ELR (cell line): ENCODE measurements at places on chromosomes 4 and X.
A peak's percentile ranks its signal among the peaks of the same experiment; 100 is the strongest.

GRCh38 chrX:153922932-153923857 lies 2.9 kb downstream of the ARHGAP4 start:
- DNase-seq, result peak; percentile 63

DNA sequence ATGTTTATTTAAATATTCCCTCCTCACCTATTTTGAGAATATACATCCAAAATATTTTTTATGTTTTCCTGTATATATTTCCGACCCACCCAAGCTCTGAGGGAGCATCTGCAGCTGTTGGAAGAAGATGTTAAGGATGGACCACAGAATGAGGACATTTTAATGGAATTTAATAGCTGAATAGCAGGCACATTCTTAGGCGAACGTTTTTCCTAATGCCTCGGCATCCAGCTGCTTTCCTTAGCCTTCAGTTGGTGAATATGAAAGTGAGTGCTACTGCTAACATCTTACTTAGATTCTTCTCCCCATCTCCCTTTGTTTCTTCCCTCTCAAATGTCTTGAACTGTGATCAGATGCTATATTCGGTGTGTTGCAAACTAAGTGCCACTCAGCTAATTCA lies 158.0 kb upstream of the CTSO start:
- no peak for DNase-seq

GRCh38 chr4:158962393-158962792 lies 140.5 kb upstream of the RAPGEF2 start:
- no peak for DNase-seq

DNA sequence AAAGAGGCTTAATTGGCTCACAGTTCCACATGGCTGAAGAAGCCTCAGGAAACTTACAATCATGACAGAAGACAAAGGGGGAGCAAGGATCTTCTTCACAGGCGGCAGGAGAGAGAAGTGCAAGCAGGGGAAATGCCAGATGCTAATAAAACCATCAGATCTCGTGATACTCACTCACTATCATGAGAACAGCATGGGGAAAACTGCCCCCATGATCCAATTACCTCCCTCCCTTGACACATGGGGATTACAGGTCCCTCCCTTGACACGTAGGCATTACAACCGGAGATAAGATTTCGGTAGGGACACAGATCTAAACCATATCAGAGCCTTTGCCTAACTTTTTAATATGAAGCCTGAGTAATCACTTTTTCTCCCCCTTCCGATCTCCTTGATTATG lies 43.7 kb upstream of the MAPK10 start:
- DNase-seq, result no peak

GRCh38 chrX:23699636-23700194 lies 32.4 kb downstream of the PRDX4 start:
- peak; percentile 6 for DNase-seq

- DNase-seq, result no peak
These were observed 316.7 kb upstream of the SLC7A11 start for GRCh38 chr4:138558886-138559285.

DNA sequence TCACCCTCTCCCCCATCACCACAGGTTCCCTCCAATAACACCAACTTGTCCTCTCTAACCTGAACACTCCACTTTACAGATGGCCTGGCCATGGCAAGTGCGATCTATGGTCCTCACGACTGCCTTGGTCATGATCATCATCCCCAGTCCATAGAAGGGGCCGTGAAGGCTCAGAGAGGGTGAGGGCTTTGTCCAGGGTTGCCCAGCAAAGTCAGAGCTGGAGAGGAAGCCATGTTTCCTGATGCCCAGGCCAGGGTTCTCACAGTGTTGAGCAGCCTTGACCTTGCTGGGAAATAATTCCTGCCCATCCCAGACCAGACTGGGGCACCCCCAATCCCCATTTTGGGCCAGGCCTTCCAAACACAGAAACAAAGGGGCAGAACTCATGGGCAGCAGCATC lies 42.9 kb upstream of the MAN2B2 start:
- DNase-seq, result no peak

DNA sequence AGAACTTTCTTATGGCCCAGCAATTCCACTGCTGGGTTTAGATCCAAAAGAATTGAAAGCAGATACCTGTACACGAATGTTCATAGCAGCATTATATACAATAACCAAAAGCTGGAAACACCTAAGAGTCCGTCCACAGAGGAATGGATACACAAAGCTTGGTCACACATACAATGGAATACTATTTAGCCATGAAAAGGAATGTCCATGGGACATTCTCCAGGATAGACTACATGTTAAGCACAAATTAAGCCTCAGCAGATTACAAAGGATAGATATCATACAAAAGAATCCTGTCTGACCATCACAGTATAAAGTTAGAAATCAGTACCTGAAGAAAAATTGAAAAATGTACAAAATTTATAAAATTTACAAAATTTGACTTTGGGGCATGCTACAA lies 12.7 kb upstream of the MAEA start:
- DNase-seq, result no peak

GRCh38 chr4:174544496-174544895 lies 22.2 kb upstream of the HPGD start:
- no peak for DNase-seq

DNA sequence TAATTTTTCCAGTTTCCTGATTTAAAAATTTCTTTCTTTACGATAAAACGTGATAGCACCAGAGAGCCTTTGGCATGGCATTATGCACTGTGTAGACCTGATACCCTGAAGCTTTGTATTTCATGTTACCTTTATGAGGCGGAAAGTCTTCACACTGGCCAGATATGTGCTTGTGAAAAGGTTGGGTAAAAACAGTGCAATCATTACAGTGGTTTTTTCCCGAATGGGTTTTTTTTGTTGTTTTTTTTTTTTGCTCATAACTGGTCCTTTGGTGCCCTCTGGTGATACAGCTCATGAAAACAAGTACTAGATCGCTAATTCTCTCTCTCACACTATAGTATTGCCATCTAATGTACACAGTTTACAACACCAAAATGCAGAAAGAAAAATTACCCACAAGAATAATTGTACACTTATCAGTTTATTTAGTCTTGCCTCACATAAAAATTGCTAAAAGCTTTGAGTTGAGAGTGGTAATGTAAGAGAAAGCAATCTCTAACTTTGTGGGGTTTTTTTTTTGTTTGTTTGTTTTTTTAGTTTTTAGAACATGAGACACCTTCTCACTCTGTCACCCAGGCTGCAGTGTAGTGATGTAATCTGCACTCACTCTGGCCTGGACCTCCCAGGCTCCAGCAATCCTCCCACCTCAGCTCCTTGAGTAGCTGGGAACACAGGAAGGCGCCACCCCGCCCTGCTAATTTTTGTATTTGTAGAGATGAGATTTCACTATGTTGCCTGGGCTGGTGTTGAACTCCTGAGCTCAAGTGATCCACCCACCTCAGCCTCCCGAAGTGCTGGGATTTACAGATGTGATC lies 21.3 kb downstream of the SPCS3 start:
- peak; percentile 68 for DNase-seq
